Stimulated activated CD4-positive, alpha-beta T cell treated with anti-CD3 and anti-CD28 coated beads, Interleukin-4, amount 100 ng/mL, for 48 hours (primary cell): ENCODE measurements at places on chromosomes 1 and 21.

- no peak for DNase-seq
Observed at GRCh38 chr1:115067161-115067859, 22.0 kb downstream of the TSPAN2 start.

- DNase-seq: no peak
Observed at GRCh38 chr1:110477041-110477440, 26.1 kb downstream of the PROK1 start.

DNA sequence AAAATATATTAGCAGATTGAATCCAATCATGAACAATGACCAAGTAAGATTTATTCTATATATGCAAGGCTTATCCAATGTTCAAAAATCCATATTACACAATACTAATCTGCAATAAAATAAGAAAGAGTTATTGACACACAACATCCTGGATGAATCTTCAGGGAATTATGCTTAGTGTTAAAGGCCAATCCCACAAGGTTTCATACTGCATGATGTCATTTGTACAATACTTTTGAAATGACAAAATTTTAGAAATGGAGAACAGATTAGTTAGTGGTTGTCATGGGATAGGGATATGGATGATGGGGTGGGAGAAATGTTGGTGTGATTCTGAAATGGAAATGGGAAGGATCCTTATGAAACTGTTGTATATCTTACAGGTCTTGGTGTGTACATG lies 425.7 kb downstream of the SIPA1L2 start:
- DNase-seq: no peak

GRCh38 chr1:93638307-93638847 lies 43.3 kb downstream of the BCAR3 start:
- no peak for DNase-seq

DNA sequence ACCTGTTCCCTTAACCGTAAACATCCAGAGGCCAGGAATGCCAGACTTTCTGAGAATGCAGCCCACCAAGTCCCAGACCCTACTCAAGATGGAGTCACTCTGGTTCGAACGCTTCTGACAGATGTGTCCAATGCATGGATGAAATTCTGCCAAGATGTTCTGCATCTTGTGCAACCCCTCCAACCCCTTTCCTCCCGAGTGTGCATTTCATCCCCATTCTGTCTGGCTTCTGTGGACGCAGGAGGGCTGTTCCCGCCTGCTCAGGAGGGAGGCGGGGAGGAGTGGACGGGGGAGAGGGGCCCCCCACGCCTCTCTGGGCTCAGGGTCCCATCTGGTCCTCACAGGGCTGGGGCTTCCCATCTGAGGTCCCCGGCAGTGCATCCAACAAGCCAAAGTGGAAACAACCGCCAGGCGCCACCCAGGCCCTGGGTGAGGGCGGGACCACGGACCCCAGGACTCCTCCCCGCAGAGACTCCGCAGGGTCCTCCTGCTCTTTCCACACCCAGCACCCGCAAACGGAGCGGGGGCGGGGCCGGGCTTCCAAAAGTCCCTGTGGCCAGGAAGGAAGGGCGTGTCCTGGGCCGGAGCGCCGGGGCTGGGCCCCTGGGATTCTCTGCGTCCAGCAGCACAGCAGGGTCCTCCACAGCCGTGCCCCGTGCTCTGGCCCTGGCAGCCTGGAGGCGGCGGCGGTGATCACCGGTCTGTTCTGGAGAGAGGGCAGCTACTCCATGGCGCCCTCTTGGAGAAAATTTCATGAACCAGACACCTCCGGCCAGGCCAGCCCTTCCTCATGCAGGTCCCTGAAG lies 27.8 kb upstream of the SUMO3 start:
- peak; percentile 66 for DNase-seq

GRCh38 chr1:24751833-24752232 lies 6.6 kb downstream of the CLIC4 start:
- no peak for DNase-seq

DNA sequence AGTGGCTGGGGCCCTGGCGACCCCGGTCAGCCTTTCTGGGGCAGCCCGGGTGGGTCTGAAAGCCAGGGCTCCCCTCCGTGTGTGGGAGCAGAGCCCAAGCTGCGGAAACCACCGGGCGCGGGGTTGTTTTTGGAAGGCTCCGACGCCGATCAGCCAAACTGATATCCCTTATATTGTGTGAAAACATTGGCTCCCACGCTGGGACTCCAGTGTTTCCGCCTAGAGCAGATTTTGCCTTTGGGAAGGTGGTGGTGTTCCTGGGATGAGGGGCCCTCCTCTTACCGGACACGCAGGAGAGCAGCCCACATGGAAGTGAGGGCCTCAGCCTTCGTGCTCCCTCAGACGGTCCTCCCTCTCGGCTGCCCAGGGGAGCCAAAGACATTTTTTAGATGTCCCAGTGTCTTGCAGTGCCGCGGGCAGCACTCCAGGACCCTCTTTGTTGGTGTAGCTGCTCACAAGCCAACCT lies 54.3 kb downstream of the NGF start:
- no peak for DNase-seq

GRCh38 chr1:61641578-61642336 lies 83.2 kb downstream of the TM2D1 start:
- DNase-seq: peak; percentile 60

DNA sequence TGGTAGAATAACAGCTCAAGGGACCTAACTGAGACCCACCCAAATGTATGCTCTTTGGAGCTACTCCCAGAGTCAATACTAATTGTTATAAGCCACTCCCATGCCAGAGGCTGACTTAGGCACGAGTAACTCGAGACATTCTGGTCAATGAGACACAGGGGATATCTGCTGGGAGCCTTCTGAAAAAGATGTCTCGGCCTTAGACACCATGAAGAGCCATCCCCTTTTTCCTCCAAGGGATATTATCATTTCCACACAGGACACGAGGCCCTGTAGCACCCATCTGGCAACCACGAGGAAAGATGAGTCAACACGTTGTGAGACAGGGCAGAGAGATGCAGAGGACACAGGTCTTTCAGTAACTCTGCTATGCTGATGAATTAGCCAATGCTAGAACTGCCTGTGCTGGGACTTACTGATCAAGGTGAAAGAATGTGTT lies 30.7 kb downstream of the ITPKB start:
- DNase-seq: no peak

- DNase-seq: no peak
Observed at GRCh38 chr1:179230251-179230650, 774 bp upstream of the ABL2 start.

- DNase-seq: no peak
Observed at GRCh38 chr1:45340816-45341466, 701 bp upstream of the MUTYH start.

DNA sequence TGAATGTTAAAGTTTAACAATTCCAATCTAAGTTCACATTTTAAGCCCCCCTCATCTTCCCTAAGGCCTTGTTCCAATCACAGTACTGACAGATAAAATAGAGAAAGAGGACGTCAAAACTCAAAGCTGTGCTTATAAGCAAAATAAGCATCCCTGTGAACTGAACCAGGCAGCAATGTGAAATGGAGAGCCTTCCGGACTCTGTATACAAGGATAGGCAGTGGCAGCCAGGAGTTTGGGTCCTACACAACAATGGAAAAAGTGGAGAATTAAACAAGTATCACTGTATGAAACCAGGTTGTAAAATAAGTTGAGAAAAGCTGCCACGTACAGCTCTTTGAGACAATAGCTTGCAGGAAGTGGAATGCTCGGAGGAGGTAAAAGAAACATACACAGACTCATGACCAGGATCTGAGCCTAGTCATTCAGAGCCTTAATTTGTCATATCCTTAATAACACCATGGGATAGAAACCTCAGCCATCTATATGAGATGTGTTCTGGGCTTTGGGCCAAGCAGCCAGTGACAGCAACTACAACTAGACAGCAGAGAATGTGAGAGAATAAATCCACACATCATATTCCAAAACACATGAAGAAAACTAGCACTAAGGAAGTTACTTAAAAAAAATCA lies 55.2 kb upstream of the PALMD start:
- no peak for DNase-seq

GRCh38 chr1:61378494-61379180 lies 296.3 kb downstream of the NFIA start:
- DNase-seq: no peak

- DNase-seq: no peak
Observed at GRCh38 chr1:110982320-110982719, 18.6 kb upstream of the LRIF1 start.

DNA sequence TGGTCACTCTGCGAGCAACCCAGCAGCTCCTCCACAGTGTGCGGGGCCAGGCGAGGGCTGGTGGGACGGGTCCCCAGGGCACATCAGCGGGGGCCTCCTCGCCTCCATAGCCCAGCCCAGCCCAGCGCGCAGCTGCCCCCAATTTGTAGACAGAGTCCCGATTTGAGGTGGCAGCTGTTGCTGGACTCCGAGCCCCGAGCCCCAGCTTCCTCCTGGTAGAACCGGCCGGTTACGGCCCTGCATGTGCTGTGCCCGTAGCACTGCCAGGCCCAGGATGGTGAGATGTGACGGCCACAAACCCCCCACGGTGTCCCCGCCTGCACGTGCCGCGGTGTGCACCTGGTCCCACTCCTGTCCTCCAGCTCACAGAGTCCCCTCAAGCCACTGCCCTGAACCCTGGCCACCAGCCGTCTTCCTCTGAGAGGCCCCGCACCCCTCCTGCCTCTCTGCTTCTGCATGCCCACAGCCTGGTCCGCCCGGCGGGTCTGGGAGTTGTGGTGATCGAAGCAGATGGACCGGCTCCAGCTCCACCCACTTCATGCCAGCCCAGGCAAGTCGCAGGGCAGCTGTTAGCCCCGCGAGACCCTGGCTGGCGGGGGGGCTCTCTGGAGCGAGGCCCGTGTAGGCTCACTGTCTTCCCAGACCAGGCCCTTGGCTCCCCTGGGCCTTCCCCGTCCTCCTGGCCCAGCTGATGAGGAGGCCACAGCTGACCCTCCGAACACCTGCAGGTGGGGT lies 55.5 kb downstream of the MORN1 start:
- DNase-seq: no peak

GRCh38 chr1:229408458-229409037 lies 25.3 kb downstream of the ACTA1 start:
- DNase-seq: no peak

DNA sequence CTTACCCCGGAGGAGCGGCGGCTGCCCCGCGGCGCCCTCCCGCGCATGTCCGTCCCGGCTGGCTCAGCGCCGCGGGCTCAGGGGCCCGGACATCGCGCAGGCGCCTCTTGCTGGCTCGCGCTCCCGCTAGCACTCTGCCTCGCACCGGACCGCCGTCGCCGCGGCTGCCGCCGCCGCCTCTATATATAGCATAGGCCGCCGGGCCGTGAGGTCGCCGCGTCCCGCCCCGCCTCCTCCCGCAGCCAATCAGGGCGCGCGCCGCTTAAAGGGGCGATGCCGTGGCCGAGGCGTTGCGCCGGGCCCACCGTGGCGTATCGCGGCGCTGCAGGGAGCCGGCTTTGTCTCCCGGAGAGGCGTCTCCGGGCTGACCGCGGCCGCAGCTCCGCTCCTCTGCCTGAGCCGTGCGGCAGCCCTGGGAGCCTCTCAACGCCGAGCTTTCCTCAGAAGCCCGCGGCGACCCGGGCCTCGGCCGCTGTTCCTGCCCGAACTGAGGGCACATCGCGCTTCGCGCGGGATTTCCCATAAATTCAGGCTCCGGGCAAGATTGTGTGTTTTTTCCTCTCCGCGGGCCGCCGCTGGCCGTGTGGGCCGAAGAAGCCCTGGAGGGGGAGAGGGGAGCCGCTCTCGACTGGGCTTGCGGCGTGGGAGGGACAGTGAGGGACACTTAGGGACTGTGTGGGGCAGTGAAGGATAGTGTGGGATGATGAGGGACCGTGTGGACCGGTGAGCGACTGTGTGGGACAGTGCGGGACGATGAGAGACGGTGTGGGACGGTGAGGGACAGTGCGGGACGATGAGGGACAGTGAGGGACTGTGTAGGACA lies at the start of gene ERRFI1:
Gene ERRFI1 (minus strand): TSS at position 157 of the 823 bp plus-strand sequence. CDS start 10,690 bp downstream, outside the sequence.
- peak; percentile 82 for DNase-seq

GRCh38 chr1:3113047-3113740 lies 44.2 kb downstream of the PRDM16 start:
- no peak for DNase-seq

- peak; percentile 42 for DNase-seq
Observed at GRCh38 chr1:201739492-201740085, 89.4 kb upstream of the IPO9 start.

- DNase-seq: no peak
Observed at GRCh38 chr1:159184201-159184600, 12.8 kb downstream of the CADM3 start.

- DNase-seq: no peak
Observed at GRCh38 chr1:19720973-19721372, 56.3 kb downstream of the HTR6 start.
